HepG2 (cell line): ENCODE measurements at places on chromosomes 16 and 17.

GRCh38 chr16:86761111-86762031 is 183.0 kb downstream of the FOXL1 start:
- H3K4me1 ChIP-seq, result no peaks in the 10 kb centered on the region
- no peaks in the 10 kb centered on the region for H3K36me3 ChIP-seq
- H3K4me3 ChIP-seq, result no peak overlapping the region
- H3K27ac ChIP-seq, result no peak overlapping the region
- H3K27me3 ChIP-seq, result peaks cover 61% of the 10 kb centered on the region

DNA sequence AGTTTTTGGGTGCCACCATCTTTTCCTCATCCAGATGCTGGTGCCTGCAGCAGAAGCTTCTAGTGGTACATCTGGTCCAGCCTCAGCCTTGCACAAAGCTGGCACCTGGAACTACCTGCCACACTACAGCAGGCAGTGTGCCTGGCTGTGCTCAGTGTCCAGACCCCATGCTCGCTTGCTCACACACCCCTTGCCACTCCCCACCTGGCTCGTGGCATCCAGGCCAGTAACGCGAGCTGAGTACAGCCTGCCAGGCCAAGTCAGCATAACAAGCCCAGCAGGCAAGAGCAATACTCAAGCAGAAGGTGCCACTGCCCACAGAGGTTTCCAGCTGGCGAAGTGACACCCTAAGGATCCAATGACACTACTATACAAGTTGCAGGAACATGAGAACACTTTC is 29.7 kb upstream of the KIF2B start:
- H3K36me3 ChIP-seq, result no peaks in the 10 kb centered on the region
- H3K27ac ChIP-seq, result no peak overlapping the region
- H3K4me1 ChIP-seq, result no peaks in the 10 kb centered on the region
- DNase-seq, result no peak

DNA sequence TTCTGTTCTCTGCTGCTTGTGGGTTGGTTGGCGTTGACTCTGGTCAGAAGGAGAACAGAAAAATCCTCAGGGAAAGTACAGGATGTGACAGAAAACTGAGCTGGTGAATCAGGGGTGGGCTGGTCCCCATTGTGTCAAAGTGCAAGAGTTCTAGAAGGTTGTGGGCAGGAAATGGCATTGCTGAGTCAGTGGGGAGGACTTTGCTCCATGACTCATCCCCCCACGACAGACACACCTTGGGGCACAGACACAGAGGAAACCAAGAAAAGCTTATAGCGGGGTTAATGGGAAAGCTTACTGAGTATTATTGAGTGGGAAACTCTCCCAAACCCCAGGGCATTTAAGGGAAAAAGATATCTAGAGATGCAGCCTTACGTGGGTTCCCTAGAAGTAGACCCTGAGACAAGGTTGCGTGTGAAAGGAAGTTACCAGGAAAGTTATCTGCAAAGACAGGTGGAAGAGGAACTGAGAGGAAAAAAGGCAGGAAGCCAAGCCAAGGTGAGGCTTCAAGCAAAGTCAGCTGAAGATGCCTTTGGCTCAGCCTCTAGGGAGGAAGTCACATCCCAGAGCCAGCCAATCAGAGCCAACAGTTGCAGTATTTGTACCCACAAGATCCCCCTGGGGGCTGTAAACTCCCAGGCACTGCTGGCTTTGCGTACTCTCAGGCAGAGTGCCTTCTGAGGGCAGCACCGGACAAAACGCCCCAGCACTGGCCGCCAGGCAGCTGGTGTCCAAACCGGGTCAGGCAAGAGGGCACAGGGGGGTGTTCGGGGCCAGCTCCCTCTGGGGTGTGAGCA is 86.4 kb downstream of the FOXL1 start:
- peak overlapping the region; percentile 37 for H3K27ac ChIP-seq
- peak; percentile 84 for DNase-seq
- peaks cover 5% of the 10 kb centered on the region; the same call in 1 of the 2 replicates for H3K27me3 ChIP-seq
- H3K4me1 ChIP-seq, result peaks cover 25% of the 10 kb centered on the region

GRCh38 chr16:69563605-69564580 is 1.9 kb upstream of the NFAT5 start:
- no peaks in the 10 kb centered on the region for H3K27me3 ChIP-seq
- peaks cover 6% of the 10 kb centered on the region; the same call in 1 of the 3 replicates for H3K36me3 ChIP-seq
- H3K4me3 ChIP-seq, result peak overlapping the region; percentile 98
- DNase-seq, result peak; percentile 49
- H3K4me1 ChIP-seq, result peaks cover 61% of the 10 kb centered on the region

GRCh38 chr17:41907185-41907556 is 11.6 kb downstream of the ACLY start:
- H3K27me3 ChIP-seq, result no peaks in the 10 kb centered on the region
- peak overlapping the region; percentile 44 for H3K27ac ChIP-seq
- peaks cover 74% of the 10 kb centered on the region for H3K36me3 ChIP-seq
- no peak overlapping the region for H3K4me3 ChIP-seq
- H3K4me1 ChIP-seq, result peaks cover 53% of the 10 kb centered on the region

DNA sequence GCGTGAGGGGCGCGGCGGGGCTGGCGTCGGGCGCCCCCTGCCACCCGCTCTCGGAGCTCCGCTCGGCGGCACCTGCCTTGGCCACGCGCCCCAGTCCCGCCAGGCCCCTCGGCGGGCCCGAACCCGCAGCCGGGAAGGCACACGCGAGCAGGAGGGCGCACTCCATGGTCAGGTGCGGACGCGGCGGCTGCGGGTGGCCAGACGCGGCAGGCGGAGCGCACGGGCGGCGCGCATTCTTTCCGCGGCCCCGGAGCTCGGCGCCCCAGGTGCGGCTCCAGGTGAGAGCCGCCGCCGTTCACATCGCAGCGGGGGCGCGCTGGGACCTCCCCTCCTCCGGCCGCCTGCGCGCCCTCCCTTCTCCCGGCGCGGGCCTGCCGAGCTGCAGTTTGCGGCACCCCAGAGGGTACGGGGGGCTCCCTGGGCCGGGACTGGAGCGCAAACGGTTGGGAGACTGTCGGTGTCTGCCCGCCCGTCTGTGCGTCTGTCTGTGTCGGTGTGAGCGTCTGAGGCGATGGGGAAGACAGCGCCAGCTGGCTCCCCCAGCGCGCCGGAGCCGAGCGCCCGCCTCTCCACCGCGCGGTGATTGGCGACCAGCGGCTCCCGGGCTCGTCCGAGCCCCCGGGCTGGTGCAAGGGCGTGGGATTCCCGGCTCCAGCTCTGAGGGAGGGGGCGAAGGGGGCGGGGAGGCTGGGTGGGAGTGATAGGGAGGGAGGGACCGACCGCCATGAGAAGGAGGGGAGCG is at the start of gene ADAMTS18:
Gene ADAMTS18 (minus strand): TSS at position 505 of the 742 bp plus-strand sequence. CDS start 339 bp downstream, at position 166.
- H3K4me1 ChIP-seq, result no peaks in the 10 kb centered on the region
- no peak within 1 kb of the TSS for H3K27ac ChIP-seq
- H3K36me3 ChIP-seq, result no peaks in the 10 kb centered on the region
- H3K27me3 ChIP-seq, result peaks cover 47% of the 10 kb centered on the region; the same call in 2 of the 3 replicates

- peaks cover 13% of the 10 kb centered on the region for H3K36me3 ChIP-seq
- no peaks in the 10 kb centered on the region for H3K27me3 ChIP-seq
- H3K27ac ChIP-seq, result no peak overlapping the region
These were observed 18.7 kb upstream of the ATP6V0C start for GRCh38 chr16:2495041-2495440.

GRCh38 chr16:4342866-4343744 is 8.0 kb downstream of the PAM16 start:
- H3K27me3 ChIP-seq, result no peaks in the 10 kb centered on the region
- H3K36me3 ChIP-seq, result peaks cover 32% of the 10 kb centered on the region; the same call in 2 of the 3 replicates

GRCh38 chr17:7403043-7403726 is 712 bp downstream of the TMEM256 start:
- H3K27me3 ChIP-seq, result no peaks in the 10 kb centered on the region; the same call in 2 of the 3 replicates
- H3K4me3 ChIP-seq, result peak overlapping the region; percentile 95
- DNase-seq, result no peak
- H3K4me1 ChIP-seq, result peaks cover 18% of the 10 kb centered on the region

- peaks cover 24% of the 10 kb centered on the region; the same call in 1 of the 3 replicates for H3K27me3 ChIP-seq
- no peaks in the 10 kb centered on the region for H3K36me3 ChIP-seq
- DNase-seq, result no peak
- H3K4me3 ChIP-seq, result no peak overlapping the region
- no peak overlapping the region for H3K27ac ChIP-seq
These were observed 93.1 kb downstream of the XYLT1 start for GRCh38 chr16:17377360-17378324.

DNA sequence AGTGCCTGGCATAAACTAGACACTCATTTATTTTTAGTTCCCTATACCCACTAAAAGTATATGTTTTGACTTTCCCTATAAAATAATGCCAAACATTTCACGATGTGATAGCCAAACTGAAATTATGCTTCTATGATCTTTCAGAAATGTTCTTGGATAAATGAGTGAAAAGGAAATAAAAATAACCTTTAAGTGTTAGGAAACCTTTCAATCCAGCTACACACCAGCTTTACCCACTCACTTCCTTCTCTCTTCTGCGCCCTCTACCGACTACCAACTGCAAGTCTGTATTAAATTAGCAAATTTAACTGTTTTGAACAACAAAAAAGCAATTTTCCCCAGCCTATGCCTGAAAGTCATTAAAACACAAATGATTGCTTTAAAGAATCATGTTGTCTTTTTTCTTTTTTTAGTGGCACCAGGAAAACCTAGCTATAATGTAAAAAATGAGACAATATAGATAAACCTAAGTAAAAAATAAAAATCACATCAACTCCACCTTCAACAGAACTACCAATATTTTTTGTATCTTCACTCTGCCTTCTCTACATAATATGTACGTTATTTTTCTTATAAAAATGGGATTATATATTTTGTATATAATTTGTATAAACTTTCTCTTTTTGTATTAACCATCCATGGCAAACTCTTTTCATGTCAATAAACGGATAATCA is 13.2 kb upstream of the TMEM100 start:
- H3K4me1 ChIP-seq, result peaks cover 11% of the 10 kb centered on the region
- H3K27ac ChIP-seq, result no peak overlapping the region
- no peaks in the 10 kb centered on the region for H3K36me3 ChIP-seq
- DNase-seq, result peak; percentile 54
- no peak overlapping the region for H3K4me3 ChIP-seq

DNA sequence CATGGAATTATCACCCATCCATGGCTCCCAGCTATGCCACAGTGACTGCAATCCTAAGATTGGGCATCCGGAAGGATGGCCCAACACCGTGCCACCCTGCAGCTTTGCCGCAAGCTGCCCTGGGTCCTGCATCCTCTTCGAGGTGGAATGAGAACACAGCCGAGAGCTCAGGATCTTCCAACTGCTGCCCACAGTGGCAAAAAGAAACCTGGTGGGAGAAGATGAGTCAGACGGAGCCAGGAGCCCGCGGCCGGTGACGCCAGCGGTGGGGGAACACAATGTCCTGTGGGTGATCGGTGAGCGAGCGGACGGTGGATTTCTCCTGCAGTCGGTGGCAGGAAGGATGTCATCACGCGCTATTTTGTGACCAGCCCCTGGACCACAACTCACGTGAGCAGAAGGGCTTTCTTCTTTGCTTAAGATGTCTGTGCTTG is 20.1 kb downstream of the CD7 start:
- H3K36me3 ChIP-seq, result no peaks in the 10 kb centered on the region
- H3K27me3 ChIP-seq, result no peaks in the 10 kb centered on the region
- peaks cover 89% of the 10 kb centered on the region for H3K4me1 ChIP-seq
- no peak overlapping the region for H3K27ac ChIP-seq
- H3K4me3 ChIP-seq, result peak overlapping the region; percentile 78
- DNase-seq, result no peak

GRCh38 chr17:82642022-82642421 is 6.2 kb downstream of the WDR45B start:
- no peaks in the 10 kb centered on the region; the same call in 2 of the 3 replicates for H3K27me3 ChIP-seq
- H3K4me3 ChIP-seq, result no peak overlapping the region
- H3K4me1 ChIP-seq, result peaks cover 46% of the 10 kb centered on the region
- DNase-seq, result no peak
- H3K27ac ChIP-seq, result no peak overlapping the region

DNA sequence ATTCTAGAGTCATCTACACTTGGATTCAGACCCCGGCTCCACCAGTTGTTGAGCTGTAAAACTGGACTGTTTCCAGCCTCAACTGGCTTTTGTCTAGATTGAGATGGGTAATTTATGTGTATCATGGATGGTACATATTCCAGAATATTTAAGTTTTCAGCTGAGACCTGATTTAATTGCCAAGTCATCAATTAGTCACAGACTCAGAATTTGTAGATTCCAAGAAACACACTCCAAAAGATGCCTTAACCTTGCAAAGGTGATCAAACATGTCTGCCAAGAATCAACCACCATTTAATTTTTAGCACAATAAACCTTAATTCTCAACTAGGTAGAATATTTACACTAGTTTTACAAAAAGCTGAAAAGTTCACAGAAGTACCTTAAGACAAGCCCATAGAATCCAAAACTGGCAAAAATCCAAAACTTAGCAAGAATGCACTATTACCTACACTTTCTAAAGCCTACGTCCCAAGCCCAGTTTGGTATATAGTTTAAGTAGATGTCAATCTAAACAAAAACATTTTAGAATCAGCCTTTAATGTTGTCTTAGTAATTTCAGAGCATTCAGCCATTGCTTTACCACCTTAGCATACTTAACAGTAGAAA is 17.7 kb downstream of the SIAH1 start:
- H3K4me1 ChIP-seq, result peaks cover 45% of the 10 kb centered on the region
- peak overlapping the region; percentile 81 for H3K27ac ChIP-seq
- no peaks in the 10 kb centered on the region for H3K36me3 ChIP-seq
- DNase-seq, result no peak

DNA sequence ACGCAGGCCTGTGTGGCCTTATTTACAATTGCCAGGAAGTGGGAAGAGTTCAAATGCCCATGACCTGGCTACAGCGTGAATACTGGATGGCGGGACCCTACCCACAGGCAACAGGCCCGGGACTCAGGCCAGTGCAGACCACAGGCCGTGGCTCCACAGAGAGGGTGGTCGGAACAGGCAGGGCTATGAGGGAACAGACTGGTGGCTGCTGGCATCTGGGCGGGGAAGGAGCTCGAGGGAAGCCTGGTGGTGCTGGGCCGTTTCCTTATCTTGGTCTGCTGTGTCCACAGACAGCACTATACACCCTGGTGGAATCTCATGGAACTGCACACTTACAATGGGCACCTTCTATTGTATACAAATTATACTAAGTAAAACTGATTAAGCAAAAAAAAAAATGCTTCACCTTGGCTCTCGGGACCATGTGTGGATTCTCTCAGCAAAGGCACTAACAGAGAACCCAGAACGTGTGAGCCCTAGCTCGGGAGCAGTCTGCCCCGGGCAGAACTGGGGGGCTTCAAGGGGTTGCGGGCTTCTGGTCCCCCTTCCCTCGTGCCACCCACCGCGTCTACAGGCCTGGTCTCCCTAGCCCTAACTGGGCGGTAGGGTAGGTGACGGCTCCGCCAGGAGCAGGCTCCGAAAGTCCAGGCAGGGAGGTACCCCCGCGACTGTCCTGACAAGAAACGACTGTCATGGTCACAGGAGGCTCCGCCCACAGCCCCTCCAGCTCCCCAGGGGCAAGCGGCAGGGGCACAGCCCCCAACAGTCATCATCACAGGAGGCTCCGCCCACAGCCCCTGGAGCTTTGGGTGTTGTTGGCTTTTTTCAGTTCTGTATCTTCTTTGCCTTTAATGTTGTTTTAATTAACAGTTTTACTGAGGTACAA is 21.8 kb downstream of the CEP131 start:
- H3K4me1 ChIP-seq, result no peaks in the 10 kb centered on the region
- no peak overlapping the region for H3K27ac ChIP-seq
- DNase-seq, result peak; percentile 62
- H3K27me3 ChIP-seq, result no peaks in the 10 kb centered on the region
- no peak overlapping the region for H3K4me3 ChIP-seq
- H3K36me3 ChIP-seq, result peaks cover 18% of the 10 kb centered on the region
